ENCODE measurements at places on chromosomes 12 and 14. TPM values are rescaled to one million over a fixed set of nuclear protein-coding genes. Genes with fewer than 3 reads are reported as not detected.

HCAR3 gene
- total RNA-seq: not detected

BMP4 gene
- total RNA-seq: 1.8 TPM

UBE2N gene
- total RNA-seq: 407 TPM

GPR65 gene
- total RNA-seq: not detected

FAM186B gene
- 0.17 TPM for total RNA-seq

TEX52 gene
- not detected for total RNA-seq

- DNase-seq: no peak
Observed at GRCh38 chr14:72700338-72701236, 193.3 kb downstream of the DPF3 start.

- no peak for DNase-seq
Observed at GRCh38 chr12:126107659-126108058, 1042.4 kb downstream of the AACS start.

DNA sequence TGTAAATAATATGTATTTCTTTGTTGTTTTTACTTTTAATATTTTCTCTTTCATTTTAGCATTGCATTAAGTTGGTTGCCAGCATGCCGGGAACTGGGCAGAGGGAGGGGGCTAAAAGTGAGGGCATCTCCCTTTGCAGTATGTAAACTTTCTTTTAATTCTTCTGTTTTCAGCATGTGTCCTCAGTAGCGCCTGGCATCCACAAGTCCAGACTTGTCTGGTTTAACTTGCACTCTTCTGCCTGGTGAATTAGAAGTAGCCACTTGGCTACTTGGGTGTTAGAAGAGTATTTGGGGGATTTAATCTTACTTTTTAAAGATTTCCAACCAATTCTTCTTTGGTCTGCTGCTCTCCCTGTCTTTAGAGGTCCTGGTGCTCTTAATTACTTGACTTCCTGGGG is 117.2 kb upstream of the SCAF11 start:
- DNase-seq: no peak

DNA sequence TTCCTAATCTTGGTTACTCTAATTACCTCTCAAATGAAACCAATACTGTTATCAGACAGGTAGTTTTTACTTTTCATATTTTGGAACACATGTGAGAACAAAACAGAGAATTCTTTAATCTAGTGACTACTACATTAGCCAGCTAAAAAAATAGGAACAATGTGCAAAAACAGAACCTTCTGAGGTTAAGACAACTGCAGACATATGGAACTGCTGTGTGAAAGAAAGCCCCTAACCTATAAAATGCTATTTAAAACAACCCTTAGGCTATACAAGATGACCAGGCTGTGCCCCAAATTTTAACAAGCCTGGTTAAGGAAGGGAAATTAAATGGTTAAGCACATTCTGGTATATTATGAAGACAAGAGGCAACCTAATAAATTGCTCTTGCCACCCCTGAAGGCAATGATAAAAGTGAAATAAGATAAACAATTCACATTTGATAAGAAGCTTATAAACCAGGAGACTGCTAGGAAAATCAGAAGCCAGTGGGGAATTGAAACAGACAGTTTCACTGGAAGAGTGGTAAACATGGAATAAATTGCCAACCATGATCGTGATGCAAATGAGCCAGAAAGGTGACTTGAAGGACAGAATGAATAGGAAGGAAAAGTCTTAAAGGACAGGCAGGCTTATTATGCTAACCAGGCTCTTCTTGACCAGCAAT is 7.4 kb downstream of the GTSF1 start:
- DNase-seq: no peak

GRCh38 chr12:62603811-62604098 is 137.1 kb downstream of the MON2 start:
- no peak for DNase-seq

DNA sequence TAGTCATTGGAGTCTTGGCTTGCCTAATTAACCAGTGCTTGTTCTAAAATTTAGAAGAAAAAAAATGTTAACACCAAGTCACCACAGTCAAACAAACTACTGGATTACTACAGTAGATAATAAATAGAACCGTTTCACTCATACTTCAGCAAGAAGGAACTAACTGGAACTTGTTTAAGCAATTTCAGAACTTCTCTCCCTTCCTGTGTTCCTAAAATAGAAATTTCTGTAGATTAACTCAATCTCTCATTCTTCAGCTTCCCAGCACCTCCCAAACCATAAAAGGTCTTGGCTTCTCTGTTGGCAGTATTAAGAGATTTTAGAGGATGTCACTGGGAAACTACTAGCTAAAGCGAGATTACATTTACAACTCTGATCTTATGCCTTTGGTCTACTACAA is 18.6 kb downstream of the GNS start:
- DNase-seq: no peak

GRCh38 chr14:77158175-77158881 is 16.7 kb upstream of the ZDHHC22 start:
- peak; percentile 64 for DNase-seq

GRCh38 chr12:31386364-31386777 is 60.4 kb upstream of the SINHCAF start:
- DNase-seq: no peak

- no peak for DNase-seq
Observed at GRCh38 chr14:104320611-104321086, 182.3 kb downstream of the KIF26A start.

GRCh38 chr12:104772336-104772735 is 185.8 kb downstream of the SLC41A2 start:
- DNase-seq: no peak

GRCh38 chr14:74240794-74241651 is 1.8 kb downstream of the VSX2 start:
- no peak for DNase-seq

GRCh38 chr12:48728807-48729206 is 12.3 kb upstream of the CCNT1 start:
- no peak for DNase-seq

DNA sequence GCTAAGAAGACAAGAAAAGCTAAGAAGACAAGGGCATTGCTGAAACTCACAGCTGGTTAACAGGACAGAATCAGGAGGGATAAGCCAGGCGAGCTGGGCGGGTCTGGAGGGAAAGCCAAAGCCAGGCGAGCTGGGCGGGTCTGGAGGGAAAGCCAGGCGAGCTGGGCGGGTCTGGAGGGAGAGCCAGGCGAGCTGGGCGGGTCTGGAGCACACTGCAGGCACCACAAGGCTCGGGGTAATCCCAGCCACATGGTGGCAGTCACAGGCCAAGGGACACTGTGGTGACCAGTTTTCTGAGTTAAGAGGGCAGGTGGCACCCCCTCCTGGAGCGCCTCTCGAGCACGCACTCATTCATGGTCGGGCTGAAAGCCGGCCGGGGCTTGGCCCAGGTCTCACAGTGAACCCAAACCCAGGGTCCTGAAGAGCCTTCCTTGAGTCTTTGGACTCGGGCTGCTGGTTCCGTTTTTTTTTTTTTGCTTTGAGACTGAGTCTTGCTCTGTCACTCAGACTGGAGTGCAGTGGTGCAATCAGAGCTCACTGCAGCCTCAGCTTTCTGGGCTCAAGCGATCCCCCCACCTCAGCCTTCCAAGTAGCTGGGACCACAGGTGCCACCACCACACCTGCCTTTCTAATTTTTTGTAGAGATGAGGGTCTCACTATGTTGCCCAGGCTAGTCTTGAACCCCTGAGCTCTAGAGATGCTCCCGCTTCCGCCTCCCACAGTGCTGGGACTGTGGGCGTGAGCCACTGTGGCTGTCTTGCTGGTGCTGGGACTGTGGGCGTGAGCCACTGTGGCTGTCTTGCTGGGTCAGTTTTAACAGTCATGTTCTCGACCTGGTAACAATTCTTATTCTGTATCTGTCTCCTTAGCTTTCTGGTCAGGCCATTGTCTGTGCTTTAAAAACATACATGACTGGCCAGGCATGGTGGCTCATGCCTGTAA is 40.2 kb downstream of the HSP90AA1 start:
- DNase-seq: peak; percentile 49
